ENCODE measurements at places on chromosomes 6 and 20. TPM values are rescaled to one million over a fixed set of nuclear protein-coding genes. Genes with fewer than 3 reads are reported as not detected.

- DNase-seq, result no peak
- no peaks in the 10 kb centered on the region for H3K4me1 ChIP-seq
- no peaks in the 10 kb centered on the region for H3K36me3 ChIP-seq
- H3K27ac ChIP-seq, result no peak overlapping the region
- H3K4me3 ChIP-seq, result no peak overlapping the region
Observed at GRCh38 chr20:60410618-60411264, 452.5 kb downstream of the CDH26 start.

DNA sequence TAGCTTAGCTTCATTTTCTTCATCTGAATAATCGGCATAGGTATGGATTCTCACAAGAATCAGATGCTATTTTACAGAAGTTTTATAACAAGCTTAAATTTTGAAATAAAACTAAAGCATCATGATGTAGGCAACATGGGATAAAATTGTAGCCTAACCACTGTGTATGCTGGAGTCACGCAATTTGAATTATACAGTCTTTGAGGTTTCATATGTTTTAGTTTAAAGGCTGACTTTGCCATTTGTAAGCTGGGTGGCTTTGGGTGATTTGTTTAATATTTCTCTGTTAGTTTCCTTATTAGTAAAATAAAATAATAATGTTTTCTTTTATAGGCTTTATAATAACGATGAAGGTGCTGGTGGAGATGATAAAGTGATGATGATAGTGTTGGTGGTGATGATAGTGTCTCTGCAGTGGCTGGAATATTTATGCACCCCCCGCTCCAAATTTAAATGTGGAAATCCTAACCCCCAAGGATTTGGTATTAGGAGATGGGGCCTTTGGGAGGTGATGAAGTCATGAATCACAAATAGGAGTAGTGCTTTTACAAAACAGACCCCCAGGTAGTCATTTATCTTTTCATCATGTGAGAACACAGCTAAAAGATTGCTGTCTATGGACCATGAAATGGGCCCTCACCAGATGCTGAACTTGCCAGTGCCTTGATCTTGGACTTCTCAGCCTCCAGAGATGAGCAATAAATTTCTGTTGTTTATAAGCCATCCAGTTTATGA lies 42.0 kb downstream of the DOK5 start:
- DNase-seq, result no peak
- H3K27ac ChIP-seq, result no peak overlapping the region
- H3K4me1 ChIP-seq, result no peaks in the 10 kb centered on the region
- H3K36me3 ChIP-seq, result no peaks in the 10 kb centered on the region
- no peak overlapping the region for H3K4me3 ChIP-seq
- H3K27me3 ChIP-seq, result no peaks in the 10 kb centered on the region

DNA sequence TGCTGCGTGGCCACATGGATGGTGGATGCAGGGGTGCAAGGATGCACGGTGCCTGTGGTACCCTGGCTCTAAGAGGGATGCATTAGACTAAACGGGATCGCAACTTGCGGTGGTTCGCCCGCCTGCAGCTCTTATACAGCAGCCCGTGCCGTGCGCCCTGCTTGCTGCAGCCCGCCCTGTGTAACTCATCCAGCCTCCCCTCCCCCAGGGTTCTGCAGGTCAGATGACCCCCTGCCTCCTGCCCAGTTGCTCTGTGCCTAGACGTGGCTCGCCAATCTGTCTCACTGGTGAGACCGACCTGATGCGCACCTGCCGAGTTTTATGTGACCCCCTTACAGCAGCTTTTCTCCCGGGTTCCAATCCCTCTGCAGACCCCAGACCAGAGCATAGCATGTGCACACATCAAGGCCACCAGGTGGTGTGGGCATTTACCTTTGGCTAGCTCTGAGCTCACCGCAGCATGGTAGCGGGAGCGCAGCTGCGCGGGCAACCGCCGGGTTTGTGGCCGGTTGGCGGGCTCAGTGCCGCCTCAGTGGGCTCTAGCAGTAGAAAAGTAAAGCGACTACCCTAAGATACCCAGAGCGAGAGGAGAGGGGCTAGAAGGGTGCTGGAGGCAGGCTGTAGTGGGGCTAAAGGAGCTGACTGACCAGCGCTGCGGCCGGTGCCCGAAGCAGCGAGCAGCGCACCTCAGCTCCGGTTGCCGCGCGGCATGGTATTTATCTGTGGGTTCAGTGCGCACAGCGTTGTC lies 693 bp upstream of the GNAS-AS1 start:
- peak overlapping the region; percentile 65 for H3K4me3 ChIP-seq
- peaks cover 27% of the 10 kb centered on the region for H3K27me3 ChIP-seq
- H3K27ac ChIP-seq, result no peak overlapping the region
- peaks cover 9% of the 10 kb centered on the region for H3K4me1 ChIP-seq
- no peaks in the 10 kb centered on the region for H3K36me3 ChIP-seq

- no peak overlapping the region for H3K27ac ChIP-seq
- H3K27me3 ChIP-seq, result no peaks in the 10 kb centered on the region
- H3K36me3 ChIP-seq, result no peaks in the 10 kb centered on the region
- no peak for DNase-seq
- no peak overlapping the region for H3K4me3 ChIP-seq
- H3K4me1 ChIP-seq, result no peaks in the 10 kb centered on the region
Observed at GRCh38 chr6:147789430-147789947, 281.0 kb downstream of the SAMD5 start.

- H3K4me3 ChIP-seq, result peak overlapping the region; percentile 26
- DNase-seq, result peak; percentile 71
- no peak overlapping the region for H3K27ac ChIP-seq
- no peaks in the 10 kb centered on the region for H3K36me3 ChIP-seq
Observed at GRCh38 chr20:3092611-3093379, 8.3 kb upstream of the AVP start.

DNA sequence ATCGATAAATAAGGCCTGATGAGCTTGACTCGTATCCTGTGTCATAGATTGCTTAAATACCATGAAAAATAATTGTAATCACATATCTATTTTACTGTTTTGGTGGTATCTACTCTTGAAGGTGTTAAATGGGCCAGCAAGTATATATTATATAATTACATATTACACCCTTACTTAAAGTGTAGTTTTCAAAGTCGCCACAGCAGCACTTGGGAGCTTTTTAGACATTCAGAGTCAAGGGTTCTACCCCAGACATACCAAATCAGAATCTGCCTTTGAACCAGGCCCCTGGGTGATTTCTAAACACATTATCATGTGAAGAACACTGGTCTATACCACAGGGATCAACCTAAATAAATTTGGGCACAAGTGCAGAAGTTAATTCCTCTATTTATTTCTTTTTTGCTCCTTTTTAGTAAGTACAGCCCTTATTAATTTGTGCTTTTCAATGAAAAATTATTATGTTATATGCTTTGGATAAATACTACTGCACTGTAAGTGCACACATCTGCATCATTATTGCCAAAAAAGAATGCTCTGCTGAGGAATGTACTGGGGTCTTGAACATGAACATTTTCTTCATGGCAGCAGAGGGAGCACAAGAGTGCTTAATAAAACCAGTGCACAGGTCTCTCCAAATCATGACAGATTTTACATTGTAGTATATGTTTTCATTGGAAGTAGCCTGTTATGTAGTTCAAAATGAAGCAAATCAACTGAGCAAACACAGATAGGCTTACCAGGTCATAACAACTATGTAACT lies 3.1 kb upstream of the ATXN1 start:
- no peaks in the 10 kb centered on the region for H3K27me3 ChIP-seq
- H3K27ac ChIP-seq, result peak overlapping the region; percentile 98
- no peak overlapping the region for H3K4me3 ChIP-seq

DNA sequence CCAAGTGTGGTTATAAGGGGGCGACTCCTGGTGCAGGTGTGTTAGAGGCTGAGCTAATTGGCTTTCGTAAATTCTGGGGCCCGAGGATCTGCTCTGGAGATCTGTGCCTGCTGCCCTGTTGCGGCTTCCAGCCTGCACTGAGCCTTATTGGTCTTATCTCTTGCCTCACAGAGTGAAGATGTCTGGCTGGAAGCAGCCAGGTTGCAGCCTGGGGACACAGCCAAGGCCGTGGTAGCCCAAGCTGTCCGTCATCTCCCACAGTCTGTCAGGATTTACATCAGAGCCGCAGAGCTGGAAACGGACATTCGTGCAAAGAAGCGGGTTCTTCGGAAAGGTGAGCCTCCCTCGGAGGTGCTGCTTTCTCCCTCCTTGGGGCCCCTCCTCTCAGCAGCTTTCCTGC lies 20.0 kb downstream of the PRPF6 start:
- H3K4me1 ChIP-seq, result no peaks in the 10 kb centered on the region
- no peak overlapping the region for H3K27ac ChIP-seq
- H3K27me3 ChIP-seq, result no peaks in the 10 kb centered on the region
- DNase-seq, result no peak
- H3K4me3 ChIP-seq, result no peak overlapping the region

DNA sequence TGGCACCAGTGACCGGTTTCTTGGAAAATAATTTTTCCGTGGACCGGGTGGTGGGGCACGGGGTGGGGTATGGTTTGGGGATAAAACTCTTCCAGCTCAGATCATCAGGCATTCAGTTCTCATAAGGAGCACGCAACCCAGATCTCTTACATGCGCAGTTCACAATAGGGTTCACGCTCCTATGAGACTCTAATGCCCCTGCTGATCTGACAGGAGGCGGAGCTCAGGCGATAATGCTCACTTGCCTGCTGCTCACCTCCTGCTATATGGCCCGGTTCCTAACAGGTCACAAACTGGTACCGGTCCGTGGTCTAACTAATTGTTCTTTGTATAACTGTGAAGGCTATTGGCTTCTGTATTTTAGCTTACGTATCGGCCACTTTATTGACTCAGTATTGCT lies 51.7 kb downstream of the VSTM2L start:
- no peak overlapping the region for H3K27ac ChIP-seq
- H3K36me3 ChIP-seq, result no peaks in the 10 kb centered on the region
- peaks cover 5% of the 10 kb centered on the region for H3K27me3 ChIP-seq
- H3K4me3 ChIP-seq, result no peak overlapping the region
- no peak for DNase-seq
- H3K4me1 ChIP-seq, result no peaks in the 10 kb centered on the region

- no peaks in the 10 kb centered on the region for H3K27me3 ChIP-seq
- no peak for DNase-seq
- no peaks in the 10 kb centered on the region for H3K4me1 ChIP-seq
- no peak overlapping the region for H3K27ac ChIP-seq
- H3K36me3 ChIP-seq, result no peaks in the 10 kb centered on the region
Observed at GRCh38 chr20:19013907-19014306, 198.5 kb upstream of the SLC24A3 start.

GRCh38 chr20:13813910-13814309 lies 29.1 kb downstream of the NDUFAF5 start:
- no peak overlapping the region for H3K27ac ChIP-seq
- H3K27me3 ChIP-seq, result no peaks in the 10 kb centered on the region
- no peak overlapping the region for H3K4me3 ChIP-seq
- H3K36me3 ChIP-seq, result peaks cover 46% of the 10 kb centered on the region
- H3K4me1 ChIP-seq, result no peaks in the 10 kb centered on the region

DNA sequence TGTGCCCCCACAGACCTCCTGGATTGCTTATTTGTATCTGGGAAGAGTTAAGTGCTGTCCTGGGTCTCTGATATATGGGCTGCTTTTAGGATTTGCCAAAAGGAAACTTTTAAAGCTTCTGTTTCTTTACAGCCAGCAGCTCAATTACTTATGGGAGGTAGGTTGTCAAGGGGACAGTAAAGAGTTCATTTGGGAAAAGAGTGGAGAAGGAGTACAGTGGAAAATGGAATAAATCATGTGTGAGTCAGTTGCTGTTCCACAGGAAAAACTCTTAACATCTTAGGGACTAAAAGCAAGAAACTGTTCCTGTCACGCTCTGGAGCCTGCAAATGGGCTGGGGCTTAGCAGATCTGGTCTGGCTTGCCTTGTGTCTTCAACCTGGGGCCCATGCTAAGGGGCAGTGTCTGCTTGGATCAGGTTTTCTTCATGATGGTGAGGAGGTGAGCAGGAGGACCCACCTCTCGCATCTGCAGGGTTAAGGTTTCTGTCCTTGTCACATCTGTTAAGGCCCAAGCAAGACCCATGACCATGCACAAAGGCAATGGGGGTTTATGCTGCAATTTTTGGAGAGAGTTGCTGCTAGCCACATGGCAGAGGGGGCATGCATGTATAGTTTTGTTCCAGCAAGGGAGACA lies 8.7 kb upstream of the CST1 start:
- no peaks in the 10 kb centered on the region for H3K27me3 ChIP-seq
- H3K27ac ChIP-seq, result no peak overlapping the region
- no peaks in the 10 kb centered on the region for H3K4me1 ChIP-seq
- no peaks in the 10 kb centered on the region for H3K36me3 ChIP-seq

GRCh38 chr6:105400501-105400900 lies 2.4 kb downstream of the PREP start:
- DNase-seq, result no peak
- peaks cover 48% of the 10 kb centered on the region for H3K4me1 ChIP-seq

- H3K36me3 ChIP-seq, result peaks cover 66% of the 10 kb centered on the region
- no peak overlapping the region for H3K27ac ChIP-seq
- no peak overlapping the region for H3K4me3 ChIP-seq
- no peaks in the 10 kb centered on the region for H3K4me1 ChIP-seq
Observed at GRCh38 chr20:41444821-41445220, 78.2 kb upstream of the EMILIN3 start.

GRCh38 chr6:162063666-162064065 lies 663.9 kb downstream of the PRKN start:
- H3K4me3 ChIP-seq, result no peak overlapping the region
- no peaks in the 10 kb centered on the region for H3K27me3 ChIP-seq
- no peaks in the 10 kb centered on the region for H3K4me1 ChIP-seq

GRCh38 chr6:27135087-27135657 lies 112.3 kb upstream of the PRSS16 start:
- H3K4me3 ChIP-seq, result no peak overlapping the region
- peak overlapping the region; percentile 64 for H3K27ac ChIP-seq
- H3K36me3 ChIP-seq, result no peaks in the 10 kb centered on the region
- peaks cover 37% of the 10 kb centered on the region for H3K4me1 ChIP-seq

GRCh38 chr6:68502946-68503345 lies 132.1 kb upstream of the ADGRB3 start:
- DNase-seq, result no peak
- H3K27ac ChIP-seq, result no peak overlapping the region
- no peak overlapping the region for H3K4me3 ChIP-seq
- H3K4me1 ChIP-seq, result no peaks in the 10 kb centered on the region
- no peaks in the 10 kb centered on the region for H3K27me3 ChIP-seq
- no peaks in the 10 kb centered on the region for H3K36me3 ChIP-seq

GRCh38 chr6:90019216-90019615 lies 124.9 kb downstream of the GJA10 start:
- H3K36me3 ChIP-seq, result no peaks in the 10 kb centered on the region
- H3K4me1 ChIP-seq, result no peaks in the 10 kb centered on the region
- DNase-seq, result no peak
- no peak overlapping the region for H3K27ac ChIP-seq

TULP1 gene
- not detected for total RNA-seq

DOK5 gene
- total RNA-seq, result 4.8 TPM

HCRTR2 gene
- not detected for total RNA-seq

BANF2 gene
- not detected for total RNA-seq

SLC32A1 gene
- not detected for total RNA-seq

FAXC gene
- total RNA-seq, result not detected

EPB41L1 gene
- total RNA-seq, result 0.29 TPM
